T-helper 17 cell (primary cell): ENCODE measurements at places on chromosomes 11 and 22. TPM values are rescaled to one million over a fixed set of nuclear protein-coding genes. Genes with fewer than 3 reads are reported as not detected.

SESN3 gene
- total RNA-seq = 48.7 TPM

NXPE4 gene
- total RNA-seq = not detected

WNT7B gene
- not detected for total RNA-seq

MUC5AC gene
- not detected for total RNA-seq

EXPH5 gene
- 0.96 TPM for total RNA-seq

SYCE3 gene
- not detected for total RNA-seq

MYBPC3 gene
- 0.10 TPM for total RNA-seq

PHOX2A gene
- total RNA-seq = not detected

OR52A1 gene
- total RNA-seq = not detected

PPM1F gene
- total RNA-seq = 16.2 TPM

TMPRSS5 gene
- total RNA-seq = 1.5 TPM

SCO2 gene
- 11.3 TPM for total RNA-seq

NDUFA6 gene
- total RNA-seq = 59.1 TPM

CNTF gene
- 4.3 TPM for total RNA-seq

C1QTNF5 gene
- not detected for total RNA-seq

PLA2G3 gene
- not detected for total RNA-seq

- no peak for DNase-seq
These were observed 127.1 kb downstream of the SPATA19 start for GRCh38 chr11:133718238-133718637.

DNA sequence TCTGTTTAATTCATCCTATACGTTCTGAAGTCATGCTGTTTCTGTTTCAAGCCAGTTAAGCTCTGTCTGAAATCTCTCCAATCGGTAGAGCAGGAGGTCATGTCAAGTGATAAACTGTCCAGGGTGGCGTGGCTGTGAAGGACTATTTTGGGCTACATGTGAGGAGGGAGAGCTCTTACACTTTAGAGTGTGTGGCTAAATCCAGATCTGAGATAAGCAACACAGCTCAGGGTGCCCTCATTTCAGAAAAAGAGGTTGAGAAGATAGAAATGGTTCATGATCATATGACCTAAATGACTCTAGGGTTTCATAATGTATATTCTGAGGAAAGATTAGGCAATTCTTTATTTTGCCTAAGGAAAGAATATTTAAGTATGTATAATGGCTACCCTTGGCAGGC, 8.4 kb downstream of the BLID start:
- DNase-seq = no peak

GRCh38 chr11:117554601-117555333, 227.1 kb downstream of the CEP164 start:
- DNase-seq = no peak

DNA sequence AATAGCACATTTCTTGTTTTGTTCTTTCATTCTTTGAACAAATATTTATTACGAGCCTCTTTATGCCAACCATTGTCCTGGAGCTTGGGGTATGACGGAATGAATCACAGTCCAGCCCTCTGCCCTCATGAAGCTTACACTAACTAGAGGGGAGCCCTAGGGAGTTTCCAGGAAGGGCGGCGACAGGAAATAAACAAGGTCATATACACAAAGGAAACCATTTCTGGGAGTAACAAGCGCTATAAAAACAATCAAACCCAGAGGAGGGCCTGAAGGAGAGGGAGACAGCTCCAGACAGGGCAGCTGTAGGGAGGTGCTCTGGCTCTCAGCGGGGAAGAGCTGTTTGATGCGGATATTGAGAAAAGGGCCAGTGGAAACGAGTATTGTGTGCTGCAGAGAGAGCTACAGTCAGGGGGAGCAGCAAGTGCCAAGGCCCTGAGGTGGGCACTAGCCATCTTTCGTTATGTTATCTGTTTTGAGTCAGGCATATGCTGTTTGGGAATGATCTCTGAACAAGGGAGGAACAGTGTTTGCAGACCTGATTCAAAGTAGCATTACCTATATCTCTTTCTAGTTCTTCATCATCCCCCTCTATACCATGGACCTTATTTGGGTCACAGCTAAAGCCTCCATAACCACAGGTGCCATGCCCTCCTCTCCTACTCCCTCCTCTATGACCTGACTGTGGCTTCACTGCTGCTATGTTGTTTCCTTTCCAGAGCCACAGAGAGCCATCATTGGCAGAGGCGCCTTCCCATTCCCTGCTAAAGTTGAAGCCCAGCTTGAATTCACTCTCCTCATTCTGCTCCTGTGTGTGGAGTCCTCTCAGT, 15.3 kb upstream of the ZBTB16 start:
- DNase-seq = no peak

DNA sequence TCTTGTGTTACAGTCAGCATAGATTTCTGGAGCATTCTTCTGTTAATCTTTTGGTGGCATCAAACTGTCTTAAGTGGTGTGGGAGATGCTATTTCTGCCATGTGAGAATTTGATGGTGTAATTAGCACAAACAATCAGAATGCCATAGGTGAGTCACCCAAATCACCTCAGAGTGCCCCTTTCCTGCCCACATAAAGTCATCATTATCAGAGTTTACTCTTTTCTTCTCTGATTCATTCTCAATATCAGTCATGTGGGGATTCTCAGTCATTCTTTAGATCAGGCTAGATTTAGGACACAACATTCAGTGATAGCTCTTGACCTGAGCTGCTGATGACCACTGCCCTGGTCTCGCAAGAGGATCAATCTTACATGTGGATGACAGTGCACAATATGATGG, 23.7 kb upstream of the MS4A6A start:
- no peak for DNase-seq

GRCh38 chr11:13073119-13073981, 64.2 kb downstream of the RASSF10 start:
- no peak for DNase-seq

- DNase-seq = no peak
These were observed 11.0 kb downstream of the TRPM5 start for GRCh38 chr11:2433106-2433925.

- DNase-seq = no peak
These were observed 40.3 kb upstream of the TSKU start for GRCh38 chr11:76742902-76743301.

DNA sequence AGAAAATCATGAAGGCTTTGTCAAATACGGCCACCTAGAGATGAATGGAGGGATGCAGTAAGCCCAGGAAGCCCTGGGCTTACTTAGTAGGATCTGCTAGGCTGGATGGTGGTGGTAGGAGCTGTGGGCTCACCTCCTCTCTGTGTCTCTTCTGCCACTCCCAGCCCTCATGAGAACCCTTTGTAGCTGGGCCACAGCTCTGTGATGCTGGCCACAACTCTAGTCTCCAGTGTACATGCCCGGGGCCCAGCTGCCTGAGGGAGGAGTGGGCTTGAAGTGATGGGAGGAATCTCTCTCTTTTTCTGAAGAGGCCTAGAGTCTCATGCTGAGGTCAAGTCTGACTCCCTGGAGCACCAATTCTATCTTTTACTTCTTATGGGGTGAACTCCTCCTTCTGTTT, 32.4 kb upstream of the SYT13 start:
- no peak for DNase-seq

- no peak for DNase-seq
These were observed 399.0 kb upstream of the CNTN5 start for GRCh38 chr11:98621767-98622166.

- no peak for DNase-seq
These were observed 50.5 kb upstream of the POU2AF2 start for GRCh38 chr11:111194860-111195568.

DNA sequence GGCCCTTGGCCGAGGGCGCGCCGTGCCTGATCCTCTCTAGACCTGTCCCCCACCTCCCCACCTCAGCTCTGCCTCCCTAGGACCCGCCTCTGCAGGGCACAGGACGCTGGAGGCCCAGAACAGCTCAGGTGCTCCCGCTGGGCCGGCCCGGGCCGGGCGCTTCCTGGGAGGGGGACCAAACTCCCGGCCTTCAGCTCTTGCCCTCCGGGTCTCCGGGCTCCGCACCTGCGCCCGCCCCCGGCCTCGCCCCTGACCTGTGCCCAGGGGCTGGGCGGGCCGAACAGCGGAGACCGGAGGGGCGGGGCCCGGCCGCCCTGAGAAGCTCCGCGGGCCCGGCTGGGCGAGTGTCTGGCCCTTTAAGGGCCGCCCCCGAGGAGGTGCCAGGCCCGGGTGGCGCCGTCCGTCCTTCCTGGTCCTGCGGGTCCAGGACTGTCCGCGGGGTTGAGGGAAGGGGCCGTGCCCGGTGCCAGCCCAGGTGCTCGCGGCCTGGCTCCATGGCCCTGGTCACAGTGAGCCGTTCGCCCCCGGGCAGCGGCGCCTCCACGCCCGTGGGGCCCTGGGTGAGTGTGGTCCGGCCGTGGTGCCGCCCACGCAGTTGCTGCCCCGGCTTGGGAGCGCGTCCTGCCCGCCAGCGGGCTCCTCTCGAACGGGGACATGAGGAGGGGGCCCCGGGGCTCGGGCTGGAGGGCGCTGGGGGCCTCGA, at the start of gene SSH3:
TSS of gene SSH3 (plus strand) at position 399 of the 703 bp plus-strand sequence. CDS start at position 495, 96 bp downstream.
- DNase-seq = peak; percentile 50

- DNase-seq = no peak
These were observed 1.9 kb upstream of the CYB5R3 start for GRCh38 chr22:42651134-42651533.

- no peak for DNase-seq
These were observed 69.8 kb downstream of the GRIK4 start for GRCh38 chr11:120581313-120581712.

DNA sequence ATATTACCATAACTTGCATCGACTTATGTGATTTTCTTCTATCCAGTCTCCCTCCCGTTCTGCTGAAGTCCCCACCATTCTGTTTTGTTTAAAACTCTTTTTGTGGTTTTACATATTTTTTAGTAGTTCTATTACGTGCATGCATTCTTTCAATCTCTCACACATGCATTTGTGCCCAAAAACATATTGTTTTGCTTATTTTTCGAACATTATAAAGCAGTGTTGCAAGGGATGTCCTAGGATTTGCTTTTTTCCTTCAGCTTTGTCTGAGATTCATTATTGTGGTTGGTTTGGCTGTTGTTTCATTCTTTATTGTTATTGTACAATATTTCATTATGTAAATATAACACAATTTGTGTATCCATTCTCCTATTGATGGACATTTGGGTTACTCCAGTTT, 235.7 kb downstream of the DYNC2H1 start:
- DNase-seq = no peak

GRCh38 chr11:64826578-64827450, 16.5 kb upstream of the MEN1 start:
- no peak for DNase-seq

DNA sequence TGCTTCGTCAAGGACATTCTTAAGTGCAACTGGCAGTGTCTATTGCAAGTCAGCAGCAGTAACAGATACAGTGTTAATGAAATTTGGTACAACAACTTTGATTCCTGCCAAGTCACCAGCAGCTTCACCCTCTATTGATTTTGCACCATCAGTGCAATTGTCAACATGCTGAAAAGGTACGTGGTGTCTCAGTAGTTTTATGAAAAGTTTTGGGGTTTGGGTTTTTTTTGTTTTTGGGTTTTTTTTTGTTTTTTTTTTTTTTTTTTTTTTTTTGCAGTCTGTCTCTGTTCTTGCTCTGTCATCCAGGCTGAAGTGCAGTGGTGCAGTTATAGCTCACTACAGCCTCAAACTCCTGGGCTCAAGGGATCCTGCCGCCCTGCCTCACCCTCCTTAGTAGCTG, 19.1 kb upstream of the GRIK4 start:
- no peak for DNase-seq

DNA sequence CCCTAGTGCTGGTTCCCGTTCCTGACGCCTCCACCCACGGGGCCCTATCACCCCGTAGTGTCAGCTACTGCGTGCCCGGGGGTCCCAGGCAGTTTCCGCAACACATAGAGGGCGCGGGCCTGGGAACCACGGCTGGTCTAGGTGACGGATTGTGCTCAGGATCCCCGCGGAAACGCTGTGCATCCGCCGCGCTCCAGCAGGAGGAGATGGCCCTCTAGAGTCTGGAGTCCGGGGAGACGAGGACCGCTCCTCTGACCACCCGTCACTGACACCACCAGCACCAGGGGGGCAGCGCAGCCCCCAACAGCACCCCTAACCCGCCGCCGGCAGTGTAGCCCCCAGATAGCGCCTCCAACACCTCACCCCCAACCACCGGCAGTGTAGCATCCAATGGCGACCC, 4.4 kb upstream of the RFPL3 start:
- no peak for DNase-seq

DNA sequence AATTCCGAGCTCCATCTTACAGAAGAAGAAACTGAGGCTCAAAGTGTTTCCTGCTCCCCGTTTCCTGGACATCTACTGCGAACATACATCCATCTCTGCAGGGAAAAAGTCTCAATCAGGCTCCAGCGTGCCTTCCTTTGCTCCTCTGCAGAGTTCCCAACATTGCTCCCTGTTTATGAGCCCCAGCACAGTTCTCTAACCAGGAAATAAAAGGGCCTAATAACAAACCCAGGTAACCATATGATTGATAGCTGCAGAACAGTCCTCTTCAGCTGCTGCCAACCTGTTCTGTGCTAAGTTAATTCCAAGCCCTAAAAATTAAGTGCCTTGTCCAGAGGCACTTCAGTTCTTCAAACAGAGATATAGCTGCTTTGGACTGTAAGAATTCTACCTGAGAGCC, 104.9 kb upstream of the ASPHD2 start:
- no peak for DNase-seq

- DNase-seq = no peak
These were observed 1.6 kb downstream of the GRAMD1B start for GRCh38 chr11:123431619-123432018.

DNA sequence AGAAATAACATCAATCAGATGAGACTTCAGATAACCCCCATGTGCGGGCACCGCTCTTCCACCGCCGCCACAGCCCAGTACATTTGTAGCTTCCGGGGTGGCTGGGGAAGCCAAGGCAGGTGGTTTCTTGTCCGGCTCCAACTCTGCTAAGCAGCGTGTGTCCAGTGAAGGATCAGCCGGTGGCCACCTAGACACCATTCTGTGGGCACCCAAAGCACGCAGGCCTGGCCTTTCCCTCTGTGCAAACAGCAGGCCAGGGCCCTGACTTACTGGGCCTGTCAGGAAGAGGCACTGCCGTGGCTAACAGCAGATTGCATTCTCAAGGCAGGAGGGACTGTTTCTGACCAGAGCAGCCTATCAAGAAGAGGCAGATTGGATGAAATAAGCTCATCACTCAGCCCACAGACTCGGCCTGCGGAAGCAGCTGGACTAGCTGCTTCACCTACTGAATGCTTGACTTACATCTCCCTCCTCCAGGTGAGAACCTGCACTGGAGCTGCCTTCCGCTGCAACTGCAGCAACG, 74.8 kb downstream of the ETS1 start:
- peak; percentile 53 for DNase-seq

DNA sequence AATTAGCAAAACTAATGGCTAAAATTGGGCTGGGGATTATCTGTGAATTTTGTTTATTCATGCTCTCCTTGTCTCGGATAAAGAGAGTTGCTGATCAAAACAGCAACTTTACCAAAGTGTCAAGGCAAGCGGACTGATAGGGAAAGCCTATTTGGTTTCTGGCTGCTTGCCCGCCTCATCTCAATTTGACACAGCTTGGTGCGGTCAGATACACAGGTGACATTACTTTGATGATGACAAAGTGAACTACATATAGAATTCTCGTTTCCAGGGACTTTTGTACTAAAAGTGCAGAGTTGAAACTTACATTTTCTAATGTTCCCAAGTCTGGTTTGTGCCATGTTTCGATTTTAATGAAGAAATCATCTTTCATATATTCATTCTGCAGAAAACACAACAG, 22.8 kb downstream of the PITPNB start:
- no peak for DNase-seq
